Smooth muscle cell of the umbilical artery (primary cell): ENCODE measurements at places on chromosomes 13 and 19. TPM values are rescaled to one million over a fixed set of nuclear protein-coding genes. Genes with fewer than 3 reads are reported as not detected.

The LILRA1 gene
- total RNA-seq: not detected in 2 replicates

The USF2 gene
- total RNA-seq: 45.1 and 52.6 TPM in 2 replicates

The RGL3 gene
- total RNA-seq: 0.30 TPM in 1 of 2 replicates, not detected in the other

The ZNF441 gene
- 8.1 and 14.0 TPM in 2 replicates for total RNA-seq

The ZNF317 gene
- total RNA-seq: 13.1 and 17.1 TPM in 2 replicates

The ZNF442 gene
- total RNA-seq: 3.3 and 3.9 TPM in 2 replicates

The ZNF534 gene
- not detected in 2 replicates for total RNA-seq

The RYR1 gene
- 0.09 TPM in 1 of 2 replicates, not detected in the other for total RNA-seq

The CEACAM4 gene
- total RNA-seq: not detected in 2 replicates

The NRTN gene
- not detected in 2 replicates for total RNA-seq

The GIPC3 gene
- under 0.01 TPM in 1 of 2 replicates, not detected in the other for total RNA-seq

The URAD gene
- total RNA-seq: not detected in 2 replicates

The SYNGR4 gene
- total RNA-seq: not detected in 2 replicates

The NCAN gene
- not detected in 2 replicates for total RNA-seq

The KANK3 gene
- total RNA-seq: 0.18 TPM in 1 of 2 replicates, not detected in the other

The KCTD4 gene
- 0.59 and 0.74 TPM in 2 replicates for total RNA-seq

The MBD3L2 gene
- total RNA-seq: not detected in 2 replicates

The ERICH6B gene
- total RNA-seq: not detected in 2 replicates

The F2RL3 gene
- not detected in 2 replicates for total RNA-seq

The FXYD3 gene
- total RNA-seq: not detected in 2 replicates
